ENCODE measurements at places on chromosomes 4 and X.

GRCh38 chrX:48532161-48532560 lies 7.4 kb upstream of the TBC1D25 start:
- DNase-seq: no peak

- DNase-seq: no peak
Measured at GRCh38 chr4:182770259-182770995, 146.8 kb downstream of the DCTD start.

DNA sequence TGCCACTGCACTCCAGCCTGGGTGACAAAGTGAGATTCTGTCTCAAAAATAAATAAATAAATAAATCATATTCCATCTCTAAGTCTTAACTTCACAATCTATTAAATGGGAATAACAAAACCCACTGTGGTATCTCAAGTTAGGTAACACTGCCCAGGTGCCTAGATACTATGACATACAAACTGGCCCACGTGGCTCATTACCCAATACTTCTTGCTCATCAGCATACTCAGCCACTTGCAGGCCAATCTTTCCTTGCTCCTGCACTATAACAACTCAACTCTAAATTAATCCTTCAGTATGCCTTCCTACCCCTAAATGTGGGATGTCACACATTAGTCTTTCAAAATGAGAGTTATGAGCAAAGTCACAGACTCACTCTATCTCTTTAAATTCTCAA lies 230.1 kb downstream of the OPHN1 start:
- DNase-seq: no peak

GRCh38 chr4:40992472-40993295 lies 221.7 kb downstream of the APBB2 start:
- peak; percentile 40 for DNase-seq

GRCh38 chrX:54807524-54808108 lies at the start of gene MAGED2:
Gene MAGED2 (plus strand): TSS chrX:54807745. CDS start chrX:54809332, 1,587 bp downstream.
- DNase-seq: no peak

Data from HuH-7 (cell line).